ENCODE measurements at places on chromosomes 16 and 17.

DNA sequence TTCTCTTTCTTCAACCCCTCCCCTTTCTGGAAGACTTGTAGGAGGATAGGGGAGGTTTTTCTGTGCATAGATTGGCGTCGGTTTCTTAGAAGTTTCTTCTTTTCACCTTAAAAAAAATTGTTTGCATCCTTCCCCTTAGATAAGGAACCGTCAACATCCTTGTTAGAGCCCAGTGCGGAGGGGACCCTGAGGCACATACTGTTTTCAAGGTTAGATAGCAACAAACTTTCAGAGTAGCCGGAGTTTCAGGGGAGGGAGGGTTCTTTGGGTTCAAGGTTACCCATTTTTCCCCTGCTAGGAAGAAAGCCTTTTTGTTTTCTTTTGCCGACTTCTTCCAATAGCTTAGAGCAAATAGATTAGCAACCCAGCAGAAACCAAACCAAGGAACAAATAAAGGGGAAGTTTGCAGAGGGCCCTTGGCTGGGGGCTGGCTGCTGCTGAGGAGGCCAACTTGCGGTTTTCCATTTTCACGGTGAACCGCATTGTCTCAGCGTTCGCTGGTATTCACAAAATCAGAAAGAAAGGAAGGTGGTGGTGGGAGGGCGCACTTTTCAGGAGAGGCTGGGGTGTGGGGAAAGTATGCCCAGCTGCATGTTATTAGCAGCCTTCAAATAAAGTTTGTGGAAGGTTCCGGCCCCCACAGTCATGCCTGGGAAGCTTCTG lies 28.8 kb downstream of the MSI2 start:
- DNase-seq, result no peak

- DNase-seq, result peak; percentile 64
Measured at GRCh38 chr17:21129023-21129681, 2.4 kb downstream of the DHRS7B start.

DNA sequence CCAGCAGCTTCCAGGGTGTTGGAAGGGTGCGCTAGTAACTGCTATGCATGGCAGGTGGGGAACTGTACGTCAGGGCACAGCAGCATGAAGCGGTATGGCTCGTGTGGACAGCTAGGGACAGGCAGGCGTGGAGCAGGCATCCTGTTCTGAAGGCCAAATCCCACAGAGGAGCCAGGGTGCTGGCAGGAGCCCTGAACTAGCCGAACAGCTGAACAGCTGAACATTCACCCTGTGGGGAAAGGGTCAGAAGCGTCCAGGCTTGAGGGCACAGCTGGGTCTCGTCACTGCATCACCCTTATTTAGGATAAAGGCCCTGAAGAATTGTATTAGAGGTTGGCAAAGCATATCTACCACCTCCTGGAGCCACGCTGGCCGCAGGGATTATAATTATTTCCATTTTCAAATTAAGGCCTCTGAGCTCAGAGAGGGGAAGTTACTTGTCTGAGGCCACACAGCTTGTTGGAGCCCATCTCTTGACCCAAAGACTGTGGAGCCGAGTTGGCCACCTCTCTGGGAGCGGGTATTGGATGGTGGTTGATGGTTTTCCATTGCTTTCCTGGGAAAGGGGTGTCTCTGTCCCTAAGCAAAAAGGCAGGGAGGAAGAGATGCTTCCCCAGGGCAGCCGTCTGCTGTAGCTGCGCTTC lies 3.3 kb upstream of the STH start:
- DNase-seq, result no peak

- no peak for DNase-seq
Measured at GRCh38 chr16:73289232-73289631, 241.3 kb upstream of the ZFHX3 start.

DNA sequence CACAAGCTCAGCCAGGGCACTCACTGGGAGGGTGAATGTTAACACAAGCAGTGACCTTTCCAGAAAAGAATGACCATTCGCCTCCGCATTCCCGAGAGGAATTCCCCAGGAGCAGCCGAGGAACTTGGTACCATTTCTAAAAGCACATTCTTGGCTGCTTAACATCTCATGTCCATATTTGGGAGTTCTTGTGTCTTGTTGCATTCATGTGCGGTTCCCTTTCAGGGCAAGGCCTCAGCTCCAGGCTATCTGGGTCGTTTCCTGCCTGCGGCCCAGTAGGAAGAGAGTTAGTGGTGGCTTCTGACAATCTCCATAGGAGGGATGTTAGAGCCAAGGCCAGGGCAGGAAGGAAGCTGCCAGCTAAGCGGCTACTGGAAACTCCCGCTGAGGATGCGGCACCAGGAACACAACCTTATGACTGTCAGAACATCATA lies 27.8 kb upstream of the MEAK7 start:
- DNase-seq, result peak; percentile 99

DNA sequence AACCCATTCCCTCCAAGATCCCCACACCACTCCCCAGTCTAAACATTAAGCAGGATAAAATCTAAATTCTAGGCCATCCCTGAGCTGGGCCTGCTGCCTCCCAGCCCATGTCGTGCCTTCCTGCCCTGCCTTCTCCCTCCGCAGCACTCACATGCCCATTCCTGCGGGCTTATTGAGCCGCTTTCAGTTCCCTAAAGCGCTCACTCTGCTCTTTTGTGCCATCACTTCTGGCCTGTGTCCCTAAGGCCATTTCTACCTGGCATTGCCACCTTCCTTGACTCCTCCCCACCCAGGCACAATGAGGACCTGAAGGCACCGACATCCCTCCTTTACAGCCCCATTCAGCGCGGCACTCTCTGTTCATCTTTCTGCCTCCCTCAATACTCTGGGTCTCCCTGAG lies 13.0 kb upstream of the RAB5C start:
- no peak for DNase-seq

- peak; percentile 56 for DNase-seq
Measured at GRCh38 chr17:28908640-28909167, 5.8 kb upstream of the DHRS13 start.

DNA sequence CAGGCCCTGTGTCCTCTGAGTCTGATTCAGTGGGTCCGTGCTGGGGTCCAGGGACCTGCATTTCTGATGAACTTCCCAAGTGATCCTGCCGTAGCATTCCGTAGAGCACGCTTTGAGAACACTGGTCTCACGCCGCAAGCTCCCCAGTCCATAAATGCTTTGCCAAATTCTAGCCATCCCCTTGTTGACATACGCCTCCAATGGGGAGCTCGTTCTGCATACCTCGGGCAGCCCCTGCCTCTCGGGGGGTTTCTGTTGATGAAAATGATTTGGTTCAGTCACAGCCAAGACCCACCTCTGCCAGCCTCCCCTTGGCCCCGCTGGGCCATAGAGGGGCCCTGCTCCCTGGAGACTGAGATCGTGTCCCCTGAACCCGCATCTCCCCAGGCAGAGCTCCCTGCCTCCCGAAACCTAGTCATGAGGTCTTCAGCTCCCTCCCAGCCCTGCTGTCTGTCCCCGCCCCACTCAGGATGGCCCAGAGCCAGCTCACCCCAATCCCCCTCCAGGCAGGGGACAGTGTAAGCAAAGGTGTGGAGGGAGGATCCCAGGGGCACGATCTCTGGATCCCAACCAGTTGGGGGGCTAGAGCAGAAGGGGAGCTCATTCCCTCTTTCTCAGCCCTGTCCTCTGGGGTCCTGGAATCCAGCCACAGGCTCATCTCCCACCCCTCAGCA lies 16.2 kb upstream of the SPNS2 start:
- DNase-seq, result no peak

GRCh38 chr17:34769049-34769448 lies 189.7 kb downstream of the TMEM132E start:
- DNase-seq, result no peak

DNA sequence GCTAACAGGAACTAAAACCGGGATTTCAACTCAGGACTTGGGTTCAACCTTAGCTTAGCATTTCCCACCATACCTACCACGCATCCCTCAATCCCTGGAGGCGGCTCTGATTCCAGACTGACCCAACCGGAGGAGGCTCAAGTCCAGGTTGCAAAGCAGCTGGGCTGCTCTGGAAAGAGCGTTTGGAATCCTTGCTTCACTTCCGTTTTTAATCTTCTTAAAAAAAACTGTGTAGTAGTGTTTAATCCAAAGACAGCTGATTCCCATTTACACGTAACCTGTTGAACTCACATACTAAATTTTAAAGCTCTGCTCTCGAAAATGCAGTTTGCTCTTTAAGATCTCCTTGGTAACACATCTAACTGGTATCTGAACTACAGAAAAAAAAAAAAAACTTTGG lies 50.0 kb downstream of the NXN start:
- DNase-seq, result no peak

- DNase-seq, result no peak
Measured at GRCh38 chr17:358491-359151, 6.0 kb upstream of the RPH3AL start.

DNA sequence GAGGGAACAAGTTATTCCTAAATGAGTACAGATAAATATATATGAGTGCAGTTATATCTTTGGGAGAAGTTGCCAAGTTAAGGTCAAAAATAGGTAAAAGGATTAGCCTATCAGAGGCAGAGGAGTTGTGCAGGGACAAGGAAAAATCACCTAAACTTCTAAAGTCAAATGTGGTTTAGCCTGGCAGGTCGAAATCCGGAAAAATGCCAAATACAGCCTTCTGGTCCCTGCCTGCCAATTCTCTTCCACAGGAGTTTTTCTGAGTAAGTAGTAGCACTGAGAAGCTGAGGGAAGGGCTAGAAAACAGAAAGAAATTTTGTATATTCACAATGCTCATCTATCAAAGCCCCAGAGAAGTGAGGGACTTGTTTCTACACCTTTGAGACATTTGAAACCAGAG lies 17.6 kb upstream of the CES5A start:
- DNase-seq, result no peak

DNA sequence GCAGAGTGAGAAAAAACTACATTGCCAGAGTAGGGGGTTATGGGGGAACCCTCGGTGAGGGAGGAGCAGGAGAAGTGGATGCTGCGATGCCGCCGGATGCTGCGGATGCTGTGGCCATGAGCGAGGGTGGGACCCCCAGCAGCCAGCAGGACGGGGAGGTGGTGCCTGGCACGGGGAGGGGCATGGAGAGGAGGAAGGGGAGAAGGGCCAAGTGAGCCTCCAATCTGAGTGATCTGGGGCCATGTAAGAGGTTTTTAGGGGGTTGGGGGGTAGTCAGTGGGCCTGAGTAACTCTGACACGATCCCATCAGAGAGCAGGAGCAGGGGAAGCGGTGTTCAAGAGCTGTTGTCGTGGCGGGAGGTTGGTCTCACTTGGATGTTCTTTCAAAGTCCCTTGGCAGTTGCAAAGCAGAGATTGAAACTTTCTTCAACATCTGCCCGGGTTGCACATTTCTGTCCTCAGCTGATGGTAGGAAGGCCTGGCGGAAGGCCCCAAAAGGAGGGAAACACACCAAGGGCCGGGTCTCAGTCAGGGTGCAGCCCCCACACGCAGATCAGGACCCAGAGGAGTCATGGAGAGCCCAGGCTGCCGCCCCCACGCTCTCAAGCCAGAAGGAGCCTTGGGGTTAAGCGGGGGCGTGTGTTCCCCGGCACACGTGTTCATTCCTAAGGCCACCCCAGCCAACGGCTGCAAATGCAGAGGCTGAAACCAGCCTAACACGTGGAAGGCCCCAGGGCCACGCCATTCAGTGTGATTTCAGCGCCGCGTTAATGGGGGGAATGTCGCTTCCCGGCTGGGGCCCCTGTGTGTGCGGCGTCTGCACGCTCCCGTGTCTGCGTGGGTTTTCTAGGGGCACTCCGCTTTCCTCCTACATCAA lies 81.7 kb downstream of the ZDHHC7 start:
- DNase-seq, result no peak

GRCh38 chr17:82548681-82549303 lies 29.3 kb downstream of the FOXK2 start:
- no peak for DNase-seq

DNA sequence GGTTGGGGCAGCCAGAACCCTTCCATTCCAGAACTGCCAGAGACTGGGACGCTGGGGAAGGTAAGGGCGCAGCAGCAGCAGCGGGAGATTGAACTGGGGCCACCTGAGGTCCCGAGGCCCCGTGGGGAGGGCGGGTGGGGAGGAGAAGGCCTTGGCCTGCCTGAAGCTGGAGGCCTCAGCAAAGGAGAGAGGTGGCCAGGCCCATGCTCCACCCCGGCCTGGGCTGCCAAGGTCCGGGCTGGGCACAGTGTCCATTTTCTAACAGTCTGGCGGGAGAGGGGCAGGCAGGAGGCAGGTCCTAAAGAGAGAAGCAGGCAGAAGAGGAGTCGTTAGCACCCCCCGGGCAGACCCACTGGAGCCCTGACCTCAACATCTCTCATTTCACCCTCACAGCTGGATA lies 1.1 kb upstream of the GDPD3 start:
- DNase-seq, result no peak

DNA sequence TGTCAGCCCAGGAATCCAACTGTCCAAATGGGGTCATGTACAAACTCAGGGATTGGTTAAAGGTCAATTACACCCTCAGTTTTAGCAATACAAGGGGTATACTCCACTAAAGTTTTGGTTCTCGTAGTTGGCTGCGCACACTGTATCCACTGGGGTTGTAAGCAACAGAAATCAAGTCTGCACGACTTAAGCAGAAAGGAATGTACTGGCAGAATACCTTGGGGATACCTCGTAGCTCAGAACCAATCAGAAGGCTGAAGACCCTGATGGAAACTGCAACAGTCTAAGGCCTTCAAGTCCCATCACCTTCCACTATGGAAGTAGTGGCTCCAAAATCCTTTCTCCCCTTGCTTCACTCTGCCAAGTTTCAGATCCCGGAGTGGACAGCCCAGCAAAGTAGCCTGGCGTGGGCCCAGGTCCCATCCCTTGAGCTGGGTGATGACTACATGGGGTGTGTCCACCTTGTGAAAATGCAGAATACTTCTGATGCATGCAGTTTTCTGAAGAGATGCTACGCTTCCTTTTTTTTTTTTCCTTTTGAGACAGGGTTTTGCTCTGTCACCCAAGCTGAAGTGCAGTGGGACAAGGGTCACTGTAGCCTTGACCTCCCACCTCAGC lies 21.1 kb upstream of the RPH3AL start:
- DNase-seq, result no peak

GRCh38 chr16:14528306-14528705 lies 101.8 kb downstream of the PARN start:
- no peak for DNase-seq

DNA sequence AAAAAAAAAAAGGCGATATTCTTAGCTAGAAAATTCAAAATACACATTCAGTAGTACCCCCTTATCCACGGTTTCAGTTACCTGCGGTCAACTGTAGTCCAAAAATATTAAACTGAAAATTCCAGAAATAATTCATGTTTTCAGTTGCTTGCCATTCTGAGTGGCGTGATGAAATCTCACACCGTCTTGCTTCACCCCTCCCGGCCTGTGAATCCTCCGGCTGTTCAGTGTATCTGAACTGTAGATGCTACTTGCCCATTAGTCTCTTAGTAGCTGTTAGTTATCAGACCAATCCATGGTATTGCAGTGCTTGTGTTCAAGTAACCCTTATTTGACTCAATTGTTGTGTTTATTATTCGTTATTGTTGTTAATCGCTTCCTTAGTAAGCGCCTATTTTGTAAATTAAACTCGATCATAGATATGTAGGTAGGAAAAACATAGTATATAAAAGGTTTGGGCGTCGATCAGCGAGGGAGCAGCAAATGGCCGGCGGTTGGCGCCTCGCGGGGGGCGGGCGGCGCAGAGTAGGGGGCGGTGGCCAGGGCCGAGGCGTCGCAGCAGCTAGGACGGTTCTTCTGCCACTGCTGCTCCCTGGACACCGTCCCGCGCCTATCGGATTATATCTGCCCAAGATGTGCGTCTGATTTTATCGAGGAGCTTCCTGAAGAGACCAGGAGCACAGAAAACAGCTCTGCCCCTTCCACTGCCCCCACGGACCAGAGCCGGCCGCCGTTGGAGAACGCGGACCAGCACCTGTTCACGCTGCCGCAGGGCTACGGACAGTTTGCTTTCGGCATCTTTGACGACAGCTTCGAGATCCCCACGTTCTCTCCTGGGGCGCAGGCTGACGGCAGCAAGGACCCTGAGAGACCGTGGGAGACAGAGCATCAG lies 39.8 kb upstream of the AKAP1 start:
- DNase-seq, result no peak
